ENCODE measurements at places on chromosomes 1 and 21.

DNA sequence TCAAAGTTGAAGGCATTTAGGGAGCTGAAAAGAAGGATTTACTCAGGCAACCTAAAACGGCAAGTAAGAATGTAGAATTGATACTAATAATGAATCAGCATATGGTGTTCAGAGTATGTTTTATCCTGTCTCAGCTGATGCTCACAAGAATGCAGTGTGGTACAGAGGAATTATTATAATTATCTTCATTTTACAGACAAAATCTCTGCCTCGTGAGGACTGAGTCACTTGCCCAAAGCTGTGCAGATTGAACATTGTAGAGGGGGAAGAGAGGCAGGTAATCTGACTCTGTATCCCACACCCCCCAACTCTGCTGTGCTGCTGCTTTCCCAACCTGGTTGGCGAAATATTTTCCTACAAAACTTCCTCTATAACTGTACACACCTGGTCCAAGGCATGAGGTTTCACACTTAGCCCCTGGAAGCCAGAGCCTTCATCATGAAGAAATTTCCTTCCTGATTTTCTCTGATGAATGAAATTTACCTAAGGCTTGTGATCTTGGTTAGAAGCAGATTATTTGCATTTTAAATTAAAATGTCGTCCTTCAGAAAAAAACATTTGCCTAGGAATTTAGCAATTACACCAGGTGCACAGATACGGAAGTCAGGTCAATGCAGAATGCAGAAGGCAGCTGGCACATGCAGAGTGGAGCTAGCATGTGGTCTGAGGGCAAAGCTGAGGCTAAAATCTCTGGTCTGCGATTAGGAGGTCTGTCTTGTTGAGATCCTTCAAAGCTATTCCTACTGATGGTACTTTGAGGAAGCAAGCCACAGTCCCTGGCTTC is 52.8 kb downstream of the DPT start:
- DNase-seq = no peak

DNA sequence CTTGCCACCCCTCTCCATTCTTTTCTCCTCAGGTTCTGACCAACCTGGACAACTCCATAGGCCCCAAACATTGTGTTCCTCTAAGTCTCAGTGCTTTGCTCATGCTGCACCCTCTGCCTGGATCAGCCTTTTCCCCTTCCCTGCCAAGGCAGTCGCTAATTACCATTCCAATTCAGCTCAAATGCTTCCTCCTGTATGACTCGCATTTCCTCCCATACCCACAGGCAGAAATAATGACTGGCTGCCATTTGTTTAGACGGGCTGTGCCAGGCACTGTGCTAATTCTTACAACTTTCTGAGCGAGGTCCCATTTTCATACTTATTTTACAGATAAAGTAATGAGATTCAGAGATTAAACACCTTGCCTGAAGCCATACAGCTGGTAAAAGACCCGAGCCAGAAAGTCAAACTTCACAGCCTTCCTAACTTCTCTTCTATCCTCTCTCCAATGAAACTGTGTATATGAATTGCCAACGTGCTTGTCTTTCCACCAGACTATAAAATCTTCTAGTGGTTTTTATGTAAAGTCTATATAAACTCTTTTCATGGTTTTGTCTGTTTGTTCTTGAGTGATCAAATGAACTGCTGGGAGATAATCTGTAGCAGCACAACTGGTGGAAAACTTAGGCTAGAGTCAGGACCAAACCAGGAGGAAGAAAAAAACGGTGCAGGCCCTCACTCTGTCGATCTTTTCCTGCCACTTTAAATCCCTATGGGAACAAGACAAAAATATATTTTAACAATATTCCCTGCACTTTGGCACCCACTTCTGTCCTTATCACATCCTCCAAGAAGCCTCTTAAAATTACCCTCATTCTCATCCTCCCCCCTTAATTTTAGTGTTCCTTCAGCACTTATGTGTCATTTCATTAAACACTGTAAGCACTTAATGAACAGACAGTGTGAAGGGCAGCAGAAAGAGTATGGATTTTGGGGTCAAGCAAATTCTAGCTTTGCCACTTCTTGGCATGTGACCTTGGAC is 33.7 kb downstream of the RAB3B start:
- peak; percentile 60 for DNase-seq

DNA sequence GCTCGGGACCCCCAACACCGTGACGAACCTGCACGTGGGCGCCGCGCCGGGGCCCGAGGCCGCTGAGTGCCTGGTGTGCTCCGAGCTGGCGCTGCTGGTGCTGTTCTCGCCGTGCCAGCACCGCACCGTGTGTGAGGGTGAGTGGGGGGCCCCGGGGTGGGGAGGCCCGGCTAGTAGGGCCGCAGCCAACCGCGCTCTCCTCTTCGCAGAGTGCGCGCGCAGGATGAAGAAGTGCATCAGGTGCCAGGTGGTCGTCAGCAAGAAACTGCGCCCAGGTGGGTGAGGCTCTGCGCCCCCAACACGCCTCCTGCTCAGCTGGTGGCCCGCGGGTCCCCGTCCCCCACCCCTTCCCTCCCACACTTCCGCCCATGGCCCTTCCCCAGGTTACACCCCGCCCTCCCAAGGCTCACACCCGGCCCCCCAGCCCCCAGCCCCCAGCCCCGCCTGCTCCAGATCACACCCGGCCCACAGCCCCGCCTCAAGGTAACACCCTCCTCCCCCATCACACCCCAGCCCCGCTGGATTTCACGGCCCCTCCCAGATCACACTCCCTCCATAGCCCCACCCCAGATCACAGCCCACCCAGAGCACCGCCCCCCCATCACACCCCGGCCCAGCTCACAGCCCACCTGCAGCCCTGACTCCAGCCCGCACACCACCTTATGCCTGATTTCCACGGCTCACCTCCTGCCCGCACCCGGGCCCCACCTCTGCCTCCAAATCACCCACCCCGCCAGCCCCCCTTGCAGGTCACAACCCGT is 2.4 kb upstream of the MMP23B start:
- DNase-seq = no peak

DNA sequence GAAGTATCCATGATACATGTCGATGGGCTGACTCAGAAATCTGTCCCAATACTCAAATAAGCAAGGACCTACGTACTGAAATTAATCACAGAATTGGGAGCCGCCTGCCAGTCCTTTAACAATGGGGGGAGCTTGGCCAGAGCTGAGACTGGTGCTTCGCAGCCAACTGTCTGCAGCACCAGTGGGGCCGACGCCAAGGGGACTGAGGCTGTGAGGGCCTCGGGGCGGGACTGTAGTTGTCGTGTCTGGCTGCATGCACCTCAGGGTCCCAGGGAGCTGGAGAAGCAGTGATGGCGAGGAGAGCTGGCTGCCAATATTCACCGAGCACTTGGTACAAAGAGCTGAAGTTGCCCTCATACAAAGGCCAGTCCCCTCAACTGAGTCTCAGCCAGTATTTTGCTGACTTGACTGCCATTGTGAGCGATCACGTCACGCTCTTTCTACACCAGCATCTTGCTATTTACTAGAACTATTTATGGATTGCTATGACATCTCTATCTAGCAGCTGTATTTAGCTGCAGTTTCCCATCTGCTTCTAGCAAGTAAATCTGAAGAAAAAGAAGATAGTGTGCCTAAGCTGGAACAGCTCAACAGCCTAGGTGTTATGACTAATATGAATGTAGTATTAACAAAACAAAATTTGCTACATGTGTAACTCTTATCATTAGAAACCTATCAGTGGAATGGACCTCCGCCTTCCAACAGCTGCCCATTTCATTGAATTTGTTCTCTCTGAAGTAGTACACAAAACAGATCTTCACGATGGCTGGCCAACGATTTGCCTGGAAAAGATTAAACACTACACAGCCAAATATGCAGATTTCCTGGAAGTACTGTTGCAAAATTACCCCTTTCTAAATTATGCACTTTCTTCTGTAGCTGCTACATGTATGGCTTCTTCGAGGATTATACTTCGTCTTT is 29.1 kb downstream of the EVI5 start:
- DNase-seq = no peak

DNA sequence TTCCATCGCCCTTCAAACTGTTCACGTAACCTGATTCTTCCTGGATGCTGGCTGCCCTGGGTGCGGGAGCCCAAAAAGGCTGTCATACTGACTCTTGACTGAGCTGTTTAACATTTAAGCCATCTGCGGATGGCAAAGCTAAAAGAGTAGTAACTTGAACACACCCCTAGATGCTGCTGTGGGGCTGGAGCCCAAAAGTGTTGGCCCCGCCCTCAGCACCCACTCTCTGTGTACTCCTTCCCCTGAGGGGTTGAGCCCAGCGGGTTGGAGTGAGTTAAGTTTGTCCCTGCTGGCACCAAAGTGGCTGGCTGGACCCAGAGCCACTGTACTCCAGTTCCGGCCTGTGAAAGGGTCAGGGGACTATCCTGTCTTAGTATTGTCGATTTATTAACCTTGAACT is 640.6 kb downstream of the PTPRU start:
- DNase-seq = peak; percentile 71

DNA sequence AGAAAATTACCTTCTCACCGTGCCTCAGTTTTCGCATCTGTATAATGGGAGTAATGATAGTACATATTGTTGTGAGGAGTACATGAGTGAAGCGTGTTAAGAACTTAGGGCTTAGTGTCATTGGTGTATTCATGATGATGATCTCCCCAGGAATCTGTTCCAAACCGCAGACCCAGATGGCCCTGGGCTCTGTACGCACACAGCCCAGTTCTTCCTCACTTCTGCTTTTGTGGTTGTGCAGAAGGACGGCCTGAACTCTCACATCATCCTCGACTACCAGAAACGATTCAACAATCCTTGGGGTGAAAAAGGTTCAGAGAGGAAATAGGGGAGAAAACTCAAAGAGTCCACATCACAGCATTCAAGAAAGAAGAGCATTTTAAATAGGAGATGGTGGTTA is 323.0 kb downstream of the CAMTA1 start:
- no peak for DNase-seq

DNA sequence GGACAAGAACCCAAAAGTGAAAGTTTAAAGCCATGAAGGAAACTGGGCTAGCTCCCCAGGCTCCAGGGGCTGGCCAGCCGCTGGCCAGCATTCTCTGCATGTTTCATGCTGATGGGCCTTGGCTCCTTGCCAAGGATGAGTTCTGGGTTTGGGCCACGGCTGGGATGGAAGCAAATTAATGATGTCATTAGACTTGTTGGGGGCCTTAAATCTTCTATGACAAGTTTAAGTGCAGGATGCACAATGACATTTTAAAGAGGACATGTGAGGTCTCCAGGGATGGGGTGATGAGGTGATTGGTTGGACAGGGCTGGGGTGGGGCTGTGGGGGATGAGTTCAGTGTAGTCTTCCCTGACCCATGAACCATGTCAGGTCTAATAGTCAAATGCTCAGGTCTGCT is 199.6 kb downstream of the TRABD2B start:
- DNase-seq = no peak

- no peak for DNase-seq
Measured at GRCh38 chr1:19483261-19483660, 2.1 kb downstream of the CAPZB start.

DNA sequence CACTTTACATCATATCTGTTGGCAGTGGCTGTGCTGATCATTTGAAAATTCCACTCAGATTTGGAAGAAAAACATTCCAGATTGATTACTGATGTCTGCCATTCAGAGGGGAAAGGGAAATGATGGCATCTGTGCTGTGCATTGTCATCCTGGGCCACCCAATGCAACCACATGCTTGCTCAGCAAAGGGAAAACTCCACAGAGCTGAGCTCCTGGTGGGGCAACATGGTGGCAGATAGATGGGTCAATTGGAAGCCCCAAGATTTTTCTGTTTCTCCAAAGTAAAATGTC is 11.8 kb downstream of the OXCT2 start:
- DNase-seq = no peak

DNA sequence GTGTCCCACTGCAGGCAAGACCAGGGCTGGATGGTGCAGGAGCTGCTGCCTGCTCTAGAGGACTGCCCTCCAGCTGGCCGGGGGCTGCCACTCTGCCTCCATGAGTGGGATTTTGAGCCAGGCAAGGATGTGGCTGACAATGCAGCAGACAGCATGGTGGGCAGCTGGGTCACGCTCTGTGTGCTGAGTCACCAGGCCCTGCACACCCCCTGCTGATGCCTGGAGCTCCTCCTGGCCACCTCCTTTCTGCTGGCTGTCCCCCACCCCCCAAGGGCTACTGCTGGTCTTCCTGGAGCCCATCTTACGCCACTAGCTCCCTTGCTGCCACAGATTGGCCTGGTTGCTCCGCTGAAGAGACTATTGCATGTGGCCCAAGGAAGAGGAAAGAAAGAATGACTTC is 3.9 kb upstream of the ZSCAN20 start:
- DNase-seq = no peak

All from DMS153 (cell line).